Mucosa of gallbladder (tissue), 1 donor: ENCODE measurements at places on chromosomes 7 and 10. TPM values are rescaled to one million over a fixed set of nuclear protein-coding genes. Genes with fewer than 3 reads are reported as not detected.

Gene NEUROG3
- total RNA-seq, result not detected

GRCh38 chr10:117534321-117535297 is 7.9 kb upstream of the EMX2 start:
- no peak for DNase-seq

GRCh38 chr7:155169498-155170065 is 99.5 kb downstream of the HTR5A start:
- DNase-seq, result no peak

DNA sequence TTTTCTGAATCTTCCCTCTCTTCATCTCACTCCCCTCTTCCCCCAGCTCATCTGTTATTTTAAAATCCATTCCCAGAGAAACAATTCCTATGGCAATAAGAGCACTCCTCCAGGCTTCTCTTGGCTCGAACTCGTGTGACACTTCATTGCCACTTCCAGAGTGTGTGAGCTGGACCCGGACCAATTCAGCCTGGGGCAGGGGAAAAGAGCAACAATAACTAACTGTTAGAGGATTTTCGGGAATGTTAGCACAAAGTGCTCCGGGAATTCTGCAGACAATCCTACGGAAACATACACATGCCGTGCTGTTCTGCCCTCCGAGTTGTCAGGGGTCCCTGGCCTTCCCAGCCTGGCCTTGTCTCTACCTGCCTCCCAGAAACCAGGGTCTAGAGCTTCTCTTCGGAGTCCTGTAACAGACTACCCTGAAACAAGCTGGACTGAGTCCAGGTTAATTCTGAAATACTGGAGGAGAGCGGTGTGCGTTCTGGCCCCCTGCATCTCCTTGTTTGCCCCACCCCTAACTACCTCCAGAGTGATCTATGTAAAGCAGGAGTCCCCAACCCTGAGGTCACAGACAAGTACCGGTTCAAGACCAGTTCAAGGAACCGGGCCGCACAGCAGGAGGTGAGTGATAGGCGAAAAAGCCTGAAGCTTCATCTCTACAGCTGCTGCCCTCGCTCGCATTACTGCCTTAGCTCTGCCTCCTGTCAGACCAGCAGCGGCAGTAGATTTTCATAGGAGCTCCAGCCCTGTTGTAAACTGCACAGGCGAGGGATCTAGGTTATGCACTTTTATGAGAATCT is 11.3 kb downstream of the COL26A1 start:
- DNase-seq, result no peak

Gene PDGFA
- total RNA-seq, result 51.2 TPM
